ENCODE measurements at places on chromosomes 3 and 15.

GRCh38 chr3:148735597-148735996 is 37.9 kb downstream of the AGTR1 start:
- peak; percentile 10 for DNase-seq

GRCh38 chr3:161316006-161316689 is 55.2 kb downstream of the SPTSSB start:
- peak; percentile 11 for DNase-seq

DNA sequence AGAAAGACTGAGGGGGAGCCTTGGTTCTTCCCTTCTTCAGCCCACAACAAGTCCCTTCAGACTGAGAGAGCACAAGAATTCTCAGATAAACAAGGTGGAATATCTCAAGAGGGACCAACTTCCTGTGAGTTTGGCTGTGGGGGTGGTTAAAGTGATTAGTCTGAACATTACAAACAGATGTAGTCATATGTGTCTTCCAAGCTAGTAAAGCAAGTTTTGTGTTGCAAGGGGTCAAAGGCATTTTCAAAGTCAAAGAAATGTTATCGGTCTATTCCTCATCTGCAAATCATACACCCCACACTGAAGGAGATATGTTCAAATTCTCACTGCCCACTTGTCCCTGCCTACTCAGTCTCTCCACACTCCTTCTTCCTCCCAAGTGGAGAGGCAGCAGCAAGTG is 242.5 kb downstream of the FAM43A start:
- DNase-seq: peak; percentile 42

DNA sequence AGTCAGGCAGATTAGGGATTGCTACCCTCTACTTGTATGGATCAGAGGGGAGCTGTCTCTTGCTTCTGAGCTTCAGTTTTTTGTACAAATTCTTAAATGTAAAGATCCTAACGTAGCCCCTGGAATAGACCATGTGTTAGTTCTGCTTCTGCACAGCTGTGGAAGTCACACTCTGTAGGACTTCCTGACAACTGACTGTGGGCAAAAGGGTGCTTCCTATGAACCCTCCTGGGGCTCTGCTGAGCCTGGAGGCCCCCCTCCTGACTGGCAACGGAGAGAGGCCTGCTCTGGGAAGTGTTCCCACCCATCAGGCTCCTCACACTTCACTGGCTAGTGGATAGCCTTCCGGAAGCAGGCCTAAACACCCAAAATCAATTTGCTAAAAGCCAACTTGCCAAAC is 131.0 kb downstream of the RPLP1 start:
- no peak for DNase-seq

DNA sequence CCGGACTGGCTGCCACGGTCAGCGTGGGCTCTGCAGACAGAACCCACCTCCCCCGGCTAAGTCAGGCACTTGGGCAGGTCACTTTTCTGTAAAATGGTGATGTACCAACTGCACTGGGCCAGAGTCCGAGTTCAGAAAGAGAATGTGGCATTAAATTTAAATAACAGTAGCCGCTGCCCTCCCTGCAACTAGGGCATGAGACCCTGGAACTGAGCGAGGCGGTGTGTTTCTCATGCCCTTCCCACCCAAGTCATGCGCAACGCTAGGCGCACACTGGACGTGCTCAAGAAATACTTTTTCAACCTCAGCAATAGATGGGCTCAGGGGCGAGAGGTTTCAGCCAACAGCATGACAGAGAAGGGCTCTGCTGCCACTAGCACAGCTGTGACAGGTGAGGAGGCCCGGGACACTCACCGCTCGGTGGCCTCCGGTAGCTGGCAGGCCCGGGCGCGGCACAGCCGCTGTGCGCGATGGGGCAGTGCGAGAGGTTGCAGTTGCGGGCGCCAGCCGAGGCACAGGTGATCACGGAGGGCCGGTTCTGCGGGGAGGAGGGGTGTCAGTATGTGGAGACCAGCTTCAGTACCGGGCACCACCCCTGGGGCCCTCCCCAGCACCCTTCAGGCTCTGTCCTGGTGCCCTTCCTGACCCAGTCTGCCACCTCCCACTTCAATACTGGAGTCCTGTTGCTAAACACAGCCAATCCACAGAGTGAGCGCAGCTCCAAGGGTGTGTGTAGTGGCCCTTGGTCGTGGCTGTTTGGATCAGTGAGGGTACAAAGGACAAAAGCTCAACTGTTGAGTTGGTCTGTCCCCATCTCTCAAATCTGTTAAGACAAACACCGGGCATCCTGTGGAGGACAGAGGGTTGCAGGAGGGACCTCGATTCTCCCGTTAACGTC is 84.5 kb downstream of the VGLL4 start:
- DNase-seq: no peak

DNA sequence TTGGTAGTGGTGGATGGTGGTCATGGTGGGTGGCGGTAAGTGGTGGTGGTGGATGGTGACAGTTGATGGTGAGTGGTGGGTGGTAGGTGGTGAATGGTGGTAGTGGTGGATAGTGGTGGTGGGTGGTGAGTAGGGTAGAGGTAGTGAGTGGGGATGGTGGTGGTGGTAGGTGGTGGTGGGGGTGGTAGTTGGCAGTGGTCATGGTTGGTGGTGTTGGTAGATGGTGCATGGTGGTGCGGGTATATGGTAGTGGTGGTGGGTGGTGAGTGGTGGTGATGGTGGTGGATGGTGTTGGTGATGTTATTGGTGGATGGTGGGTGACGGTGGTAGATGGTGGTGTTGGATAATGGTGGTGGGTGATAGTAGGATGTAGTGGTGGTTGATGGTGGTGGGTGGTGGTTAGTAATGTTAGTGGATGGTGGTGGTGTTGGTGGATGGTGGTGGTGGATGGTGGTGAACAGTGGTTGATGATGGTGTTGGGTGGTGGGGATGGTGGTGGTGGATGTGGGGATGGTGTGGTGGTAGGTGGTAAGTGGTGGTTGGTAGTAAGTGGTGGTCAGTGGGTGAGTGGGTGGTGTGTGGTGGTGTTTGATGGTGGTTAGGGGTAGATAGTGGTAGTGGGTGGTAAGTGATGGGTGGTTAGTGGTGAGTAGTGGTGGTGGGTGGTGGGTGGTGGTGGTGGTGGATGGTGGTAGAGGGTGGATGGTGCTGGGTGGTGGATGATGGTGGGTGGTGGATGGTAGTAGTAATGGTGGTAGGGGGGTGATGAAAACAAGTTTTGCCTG is 16.7 kb upstream of the RIOX2 start:
- DNase-seq: no peak

GRCh38 chr3:183244219-183244618 is 8.8 kb upstream of the B3GNT5 start:
- DNase-seq: peak; percentile 94

DNA sequence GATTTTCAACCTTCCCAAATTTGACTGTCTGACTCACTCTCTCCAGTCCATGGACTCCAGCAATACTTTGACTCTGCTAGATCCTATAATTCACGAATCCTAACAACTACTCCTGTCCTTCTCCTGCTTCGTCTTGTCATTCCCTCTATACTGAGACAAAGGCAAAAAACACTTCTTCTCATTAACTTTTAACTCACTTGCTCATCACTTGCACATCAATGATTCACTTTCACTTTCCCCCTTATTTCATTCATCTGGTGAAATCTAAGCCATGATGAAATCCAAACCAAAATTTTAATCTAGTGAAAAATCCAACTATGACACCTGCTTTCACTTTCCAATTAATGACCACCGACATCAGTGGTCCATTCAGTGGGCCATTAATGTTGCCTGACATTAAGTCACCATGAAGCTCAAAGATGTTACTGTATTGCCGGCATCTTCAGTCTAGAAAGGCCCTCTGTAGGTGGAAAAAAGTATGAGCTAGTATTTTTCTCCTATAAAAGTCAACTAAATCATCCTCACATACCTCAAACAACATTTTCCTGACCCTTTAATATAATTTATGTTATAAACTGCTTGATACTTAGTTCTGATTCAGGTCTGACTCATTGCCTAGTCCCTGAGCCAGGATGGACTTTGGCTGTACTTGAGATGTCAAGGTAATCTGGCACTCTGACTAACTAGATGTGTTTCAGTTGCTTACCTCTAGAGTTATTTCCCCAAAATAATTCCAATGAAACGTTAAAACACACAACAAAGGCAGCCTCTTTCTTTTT is 158.6 kb downstream of the CNTN6 start:
- DNase-seq: no peak

DNA sequence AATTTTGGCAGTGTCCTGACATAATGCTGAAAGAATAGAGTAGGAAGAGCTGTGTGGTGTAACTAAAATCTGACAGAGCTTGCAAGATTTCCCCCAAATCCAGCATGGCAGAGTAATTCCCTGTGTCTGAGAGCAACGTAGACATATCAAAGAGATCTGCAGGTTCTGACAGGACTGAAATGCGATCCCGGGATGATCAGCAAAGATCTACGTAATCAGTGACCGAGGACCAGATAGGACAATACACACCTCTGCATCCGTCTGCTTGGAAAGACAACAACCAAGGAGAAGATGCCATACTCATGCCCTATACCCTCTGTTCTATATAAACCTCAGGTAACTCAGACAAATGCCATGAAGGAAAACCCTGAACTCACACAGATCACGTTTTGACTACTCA is 26.6 kb upstream of the SYNPR start:
- no peak for DNase-seq

Measured in inflammatory macrophage treated with lipopolysaccharide for 4 hours (primary cell).